ENCODE measurements at places on chromosomes 3 and 15.

GRCh38 chr3:193595939-193596487, 3.0 kb downstream of the OPA1 start:
- DNase-seq: no peak

DNA sequence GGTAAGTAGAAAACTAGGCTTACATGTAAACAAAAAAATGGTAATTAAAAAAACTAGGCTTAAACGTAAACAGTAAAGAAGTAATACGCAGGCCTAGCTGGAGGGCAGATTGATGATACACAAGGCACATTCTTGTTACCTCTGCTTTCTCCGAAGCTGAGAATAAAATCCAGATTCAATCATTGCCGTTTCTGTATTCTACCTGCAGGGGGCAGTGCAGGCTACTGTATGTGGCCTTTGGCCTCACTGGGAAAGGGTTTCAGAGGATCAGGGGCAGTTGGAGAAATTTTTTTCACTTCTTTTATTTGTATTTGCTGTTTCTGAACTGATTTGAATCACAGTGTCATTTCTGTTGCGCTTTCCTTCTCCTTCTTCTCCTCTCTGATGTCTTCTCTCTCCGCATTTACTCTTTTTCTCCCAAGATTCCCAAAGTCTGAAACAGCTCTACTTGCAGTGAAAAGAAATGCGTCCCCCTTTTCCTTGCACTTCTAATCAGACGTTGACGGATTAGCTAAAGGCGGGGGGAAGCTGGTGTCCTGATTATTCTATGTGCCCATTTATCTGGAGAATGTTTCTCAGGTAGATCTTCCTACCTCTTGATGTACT, 67.1 kb upstream of the MCTP2 start:
- DNase-seq: peak; percentile 22

- peak; percentile 83 for DNase-seq
Observed at GRCh38 chr3:139561959-139562676, 22.6 kb upstream of the RBP1 start.

DNA sequence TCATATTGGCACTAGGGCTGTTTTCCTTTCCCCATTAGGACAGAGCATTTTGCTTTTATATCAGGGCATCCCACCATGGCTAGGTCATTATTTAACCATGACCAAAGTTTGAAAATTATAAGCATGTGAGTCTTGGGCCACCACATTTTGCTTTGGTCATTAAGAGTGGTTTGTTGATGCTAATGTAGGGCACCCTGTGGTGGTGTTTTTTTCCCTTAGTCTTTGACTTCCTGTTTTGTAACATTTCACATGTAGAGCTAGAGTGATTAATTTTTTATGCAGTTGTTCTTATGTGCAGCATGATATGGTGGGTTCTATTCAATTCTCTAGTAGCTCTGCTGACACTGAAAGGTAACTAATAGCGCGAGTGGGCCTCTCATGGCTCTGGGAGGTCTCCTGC, 249.6 kb upstream of the ROBO1 start:
- DNase-seq: no peak

DNA sequence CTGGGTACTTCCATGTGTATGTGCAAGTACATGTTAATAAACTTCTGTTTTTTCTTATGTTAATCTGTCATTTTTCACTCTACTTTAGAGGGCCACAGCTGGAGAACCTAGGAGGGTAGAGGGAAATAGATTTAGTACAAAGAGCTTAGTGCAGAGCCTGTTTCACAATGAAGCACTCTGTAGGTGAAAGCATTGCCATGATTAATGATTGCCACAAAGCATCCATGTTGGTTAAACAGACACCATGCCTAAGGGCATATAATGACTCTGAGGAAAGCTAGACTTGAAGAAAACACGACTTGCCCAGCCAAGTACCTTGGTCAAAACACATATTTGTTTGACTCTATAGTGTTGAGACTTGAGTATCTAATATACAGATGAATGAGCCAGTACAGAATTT, 338.4 kb downstream of the FHIT start:
- no peak for DNase-seq

DNA sequence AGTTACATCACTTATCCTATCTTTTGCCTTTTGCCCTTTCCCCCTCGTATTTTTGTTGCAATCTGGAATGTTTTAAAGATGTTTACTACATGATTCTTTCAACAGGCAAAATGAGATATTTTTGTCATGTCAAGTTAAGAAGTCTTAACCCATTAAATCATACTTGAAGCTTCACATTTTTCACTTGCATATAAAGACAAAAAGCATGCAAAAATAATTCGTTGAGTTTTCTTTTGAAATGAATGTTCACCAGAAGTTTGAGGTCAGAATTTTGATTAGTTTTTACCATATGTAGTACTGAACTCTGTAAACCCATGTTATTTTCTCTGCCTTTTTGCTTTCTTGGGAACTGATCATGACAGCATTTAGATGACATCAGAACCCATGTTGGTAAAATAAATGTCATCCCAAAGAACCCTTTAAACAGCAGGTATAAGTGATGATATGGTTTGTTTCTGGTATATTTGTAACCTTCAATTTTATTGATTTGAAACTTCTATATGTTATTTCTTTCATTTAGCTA, 188.5 kb downstream of the GHSR start:
- no peak for DNase-seq

DNA sequence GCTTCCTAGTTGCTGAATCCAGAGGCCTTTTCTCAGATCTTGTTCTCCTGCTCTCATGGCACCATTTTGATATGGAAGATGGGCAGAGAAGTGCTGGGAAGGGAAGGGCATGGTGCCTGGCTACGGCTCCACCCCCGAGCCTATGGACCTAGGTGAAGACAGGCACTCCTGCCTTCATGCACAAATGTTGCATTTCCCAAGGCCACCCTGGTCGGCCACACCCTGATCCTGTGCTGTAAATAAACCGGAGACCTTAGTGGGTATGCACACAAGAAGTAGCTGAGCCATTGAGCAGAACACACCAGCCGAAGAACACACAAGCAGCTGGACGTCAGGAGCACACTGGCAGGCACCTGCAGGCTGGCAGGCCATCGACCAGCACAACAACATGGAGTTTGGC, 261.6 kb downstream of the SHQ1 start:
- DNase-seq: no peak

DNA sequence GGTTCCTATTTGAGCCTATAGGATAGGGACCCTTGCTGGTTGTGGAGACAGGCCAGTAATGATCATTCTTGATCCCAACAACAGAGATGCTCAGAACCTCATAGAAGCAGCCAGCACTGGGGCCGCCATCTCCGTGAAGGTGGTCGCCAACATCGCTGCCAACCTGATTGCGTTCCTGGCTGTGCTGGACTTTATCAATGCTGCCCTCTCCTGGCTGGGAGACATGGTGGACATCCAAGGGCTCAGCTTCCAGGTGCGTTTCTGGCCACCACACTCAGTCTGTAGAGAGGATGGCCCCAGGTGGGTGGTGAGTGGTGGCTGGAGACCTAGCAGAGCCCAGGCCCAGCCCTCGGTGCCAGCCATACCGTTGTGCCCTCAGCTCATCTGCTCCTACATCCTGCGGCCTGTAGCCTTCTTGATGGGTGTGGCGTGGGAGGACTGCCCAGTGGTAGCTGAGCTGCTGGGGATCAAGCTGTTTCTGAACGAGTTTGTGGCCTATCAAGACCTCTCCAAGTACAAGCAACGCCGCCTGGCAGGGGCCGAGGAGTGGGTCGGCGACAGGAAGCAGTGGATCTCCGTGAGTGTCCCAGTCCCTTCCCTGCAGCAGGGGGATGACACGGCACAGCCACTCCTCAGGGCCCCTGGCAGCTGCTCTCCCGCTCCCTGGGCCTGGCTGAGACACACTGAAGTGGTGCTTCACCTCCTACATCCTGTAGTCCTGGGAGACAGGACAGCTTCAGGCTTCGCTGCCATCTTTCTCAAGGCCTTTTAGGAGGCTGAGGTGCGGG, 46.5 kb upstream of the PDE8A start:
- DNase-seq: no peak

DNA sequence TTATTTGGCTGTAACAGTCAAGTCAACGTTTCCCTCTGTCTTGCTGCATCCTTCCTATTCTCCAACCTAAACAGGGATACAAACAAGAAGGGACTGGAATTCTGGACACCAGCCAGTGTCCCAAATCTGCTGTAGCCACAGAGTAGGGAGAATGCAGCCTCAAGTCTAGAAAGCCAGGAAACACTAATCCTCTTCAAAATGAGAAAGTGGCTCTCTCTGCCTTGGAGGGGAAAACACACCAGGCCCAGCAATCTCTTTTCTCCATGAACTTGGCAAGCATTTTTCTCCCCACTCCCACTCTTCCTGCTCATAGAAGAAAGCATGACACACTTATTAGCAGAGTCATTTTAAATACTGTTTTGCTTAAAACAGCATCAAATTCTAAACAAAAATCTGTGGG, 781.7 kb downstream of the SQOR start:
- no peak for DNase-seq

- DNase-seq: no peak
Observed at GRCh38 chr3:67001086-67001861, 3.2 kb downstream of the KBTBD8 start.

DNA sequence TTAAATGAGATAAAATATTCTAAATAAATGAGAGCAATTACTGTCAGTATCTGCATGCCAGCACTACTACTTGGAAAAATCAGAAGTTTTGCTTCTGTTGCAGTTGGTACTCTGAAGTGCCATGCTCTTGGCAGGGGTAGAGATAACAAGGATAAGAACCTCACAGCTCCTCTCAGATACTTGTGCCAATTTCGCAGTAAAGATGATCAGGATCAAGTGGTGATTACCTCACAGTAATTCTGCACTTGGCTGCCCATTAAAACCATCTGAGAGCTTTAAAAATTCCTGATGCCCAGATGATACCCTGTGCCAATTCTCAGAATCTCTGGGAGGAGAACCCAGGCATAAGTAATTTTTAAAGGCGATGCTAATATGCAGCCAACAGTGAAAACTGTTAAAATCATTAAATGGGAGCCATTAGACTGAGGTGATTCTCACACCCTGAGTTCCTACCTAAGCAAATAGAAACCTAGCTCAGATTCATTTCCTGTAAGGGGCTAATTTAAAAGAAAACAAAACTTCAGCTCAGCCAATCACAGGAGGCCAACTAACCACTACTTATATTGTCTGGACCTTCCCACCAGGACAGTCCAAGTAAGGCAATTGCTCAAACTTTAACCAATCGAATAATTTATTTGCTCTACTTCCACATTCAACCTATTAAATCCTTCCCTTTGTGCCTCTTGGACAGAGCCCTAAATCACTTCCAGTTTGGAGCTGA, 171.2 kb downstream of the KCNMB2 start:
- no peak for DNase-seq

DNA sequence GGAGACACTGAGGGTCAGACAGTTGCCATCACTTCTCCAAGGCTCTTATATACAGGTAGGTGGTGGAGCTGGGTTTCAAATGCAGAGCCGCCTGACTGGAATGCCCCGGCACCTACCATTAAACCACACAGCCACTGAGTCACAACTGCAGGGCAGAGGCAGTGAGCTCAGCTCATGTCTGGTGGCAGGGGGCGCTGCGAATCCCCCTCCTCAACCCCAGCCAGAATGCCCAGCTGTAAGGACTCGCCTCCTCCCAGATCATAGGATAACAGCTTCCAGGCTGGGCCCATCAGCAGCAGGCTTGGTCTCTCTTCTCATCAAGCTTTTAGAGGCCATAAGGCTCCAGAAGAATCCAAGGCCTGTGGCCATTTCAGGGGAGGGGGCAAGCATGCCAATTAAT, 26.4 kb downstream of the ADCY5 start:
- no peak for DNase-seq

DNA sequence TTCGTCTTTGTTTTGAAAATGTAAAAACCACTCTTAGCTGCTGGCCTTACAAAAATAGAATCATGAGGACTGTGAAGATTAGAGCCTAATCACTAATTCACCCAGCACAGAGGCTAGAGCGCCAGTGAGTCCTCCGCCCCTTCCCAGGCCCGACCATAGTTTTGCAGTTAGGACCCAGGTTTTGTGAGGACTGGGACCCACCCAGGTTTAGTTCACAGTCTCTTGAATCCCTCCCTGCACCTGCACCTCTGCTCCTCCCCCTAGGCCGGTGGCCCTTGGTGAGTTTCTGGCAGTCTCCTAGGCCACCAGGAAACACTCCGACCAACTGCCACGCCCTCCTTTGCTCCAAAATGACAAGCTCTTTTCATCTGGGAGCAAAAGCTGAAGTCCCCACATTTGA, 136.0 kb upstream of the CCDC54 start:
- no peak for DNase-seq

DNA sequence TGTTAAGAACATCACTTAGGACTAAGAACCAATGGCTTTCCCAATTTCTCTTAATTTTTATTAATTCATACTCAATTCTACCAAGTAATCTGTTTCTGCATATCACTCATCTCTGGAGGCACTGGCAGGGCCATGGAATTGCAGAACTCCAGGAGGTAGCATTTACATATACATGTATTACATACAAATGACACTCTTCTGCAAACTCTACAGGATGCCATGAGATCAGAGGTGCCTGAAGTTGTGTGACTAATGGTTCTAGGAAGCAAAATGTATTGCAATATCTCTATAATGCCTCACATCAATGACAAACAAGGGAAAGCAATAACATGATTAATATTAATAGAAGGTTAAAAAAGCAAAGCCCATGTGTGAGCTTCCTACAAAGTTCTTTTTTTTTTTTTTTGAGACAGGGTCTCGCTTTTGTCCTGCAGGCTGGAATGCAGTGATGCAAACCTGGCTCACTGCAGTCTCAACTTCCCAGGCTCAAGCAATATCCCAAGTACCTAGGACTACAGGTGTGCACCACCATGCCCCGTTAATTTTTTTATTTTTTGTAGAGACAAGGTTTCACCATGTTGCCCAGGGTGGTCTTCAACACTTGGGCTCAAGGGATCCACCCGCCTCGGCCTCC, 33.0 kb downstream of the DENND6A start:
- no peak for DNase-seq

DNA sequence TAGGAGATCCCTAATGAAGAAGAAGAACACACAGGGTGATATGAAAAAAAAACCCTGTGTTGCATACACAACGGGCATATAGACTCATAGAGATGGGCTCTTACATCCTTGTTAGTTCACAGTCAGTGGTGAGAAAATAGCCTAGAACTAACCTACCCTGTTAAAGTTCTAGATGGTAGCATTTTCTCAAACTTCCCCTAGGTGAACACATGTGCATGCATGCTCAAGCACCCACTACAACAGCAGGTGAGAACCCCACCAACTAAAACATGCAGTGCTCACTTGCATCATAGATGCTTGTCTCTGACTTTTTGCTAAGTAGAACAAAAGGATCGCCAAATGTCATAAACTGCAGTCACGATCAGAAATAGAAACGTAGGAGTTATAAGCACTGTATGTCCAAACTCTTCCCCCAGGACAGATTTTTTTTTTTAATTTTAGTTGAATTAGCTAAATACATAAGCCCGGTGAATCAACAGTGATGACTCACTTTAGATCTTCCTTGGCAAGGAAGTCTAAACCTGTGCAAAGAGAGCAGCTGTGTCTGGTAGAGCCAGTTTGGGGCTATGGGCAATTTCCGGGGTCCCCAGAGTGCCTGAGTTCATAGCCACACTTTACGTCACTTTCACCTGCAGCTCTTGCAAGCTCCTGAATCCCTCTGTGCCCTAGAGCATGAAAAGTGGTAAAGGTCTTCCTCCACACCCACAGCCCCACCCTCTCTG, 96.2 kb upstream of the SEMA6D start:
- no peak for DNase-seq

GRCh38 chr15:37087131-37087588, 13.2 kb downstream of the MEIS2 start:
- DNase-seq: no peak

GRCh38 chr15:83304861-83305703, 20.6 kb upstream of the BNC1 start:
- no peak for DNase-seq

GRCh38 chr3:128095222-128095703, 28.3 kb downstream of the RUVBL1 start:
- DNase-seq: peak; percentile 59
